ENCODE measurements at places on chromosomes 2 and 18.

- DNase-seq, result no peak
Observed at GRCh38 chr18:8741117-8741516, 35.8 kb downstream of the MTCL1 start.

GRCh38 chr18:34222307-34223163, 2.2 kb downstream of the NOL4 start:
- DNase-seq, result no peak

- no peak for DNase-seq
Observed at GRCh38 chr2:159895258-159896065, 97.5 kb upstream of the CD302 start.

DNA sequence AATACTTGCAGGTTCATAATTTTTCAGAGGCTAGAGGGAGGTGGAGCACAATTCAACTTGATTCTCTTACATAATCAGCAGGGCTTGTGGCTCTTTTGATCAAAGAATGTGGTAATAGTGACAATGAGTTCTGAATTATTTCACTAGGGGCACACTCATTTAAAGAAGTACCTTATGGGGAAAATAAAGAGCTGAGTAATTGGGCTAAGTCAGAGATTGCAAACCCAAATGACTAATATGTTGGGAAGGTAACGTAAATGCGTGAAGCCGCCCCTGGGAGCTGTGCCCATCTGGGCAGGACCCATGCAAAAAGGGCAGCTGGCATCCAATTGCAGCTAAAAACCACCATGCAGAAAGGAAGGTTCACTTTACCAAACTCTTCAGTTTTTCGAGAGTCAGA, 35.3 kb downstream of the NCKAP5 start:
- DNase-seq, result no peak

DNA sequence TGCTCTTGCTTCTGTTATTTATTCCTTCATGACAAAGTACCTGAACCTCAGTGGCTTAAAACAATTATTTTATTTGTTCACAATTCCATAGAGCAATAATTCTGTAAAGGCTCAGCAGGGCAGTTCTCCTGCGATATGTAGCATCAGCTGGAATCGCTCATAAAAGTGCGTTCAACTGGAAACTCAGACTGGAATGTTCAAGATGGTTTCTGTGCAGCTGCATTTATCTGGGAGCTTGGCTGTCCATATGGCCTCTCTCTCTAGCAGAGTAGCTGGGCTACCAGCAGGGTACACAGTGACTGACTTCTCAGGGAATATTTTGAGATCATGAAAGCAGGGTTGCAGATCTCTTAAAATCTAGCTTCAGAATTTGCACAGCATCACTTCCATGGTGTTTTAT, 13.5 kb downstream of the CCDC121 start:
- no peak for DNase-seq

GRCh38 chr2:1964659-1965058, 220.3 kb upstream of the PXDN start:
- no peak for DNase-seq

GRCh38 chr2:102366406-102367112, 11.0 kb downstream of the IL18R1 start:
- no peak for DNase-seq

DNA sequence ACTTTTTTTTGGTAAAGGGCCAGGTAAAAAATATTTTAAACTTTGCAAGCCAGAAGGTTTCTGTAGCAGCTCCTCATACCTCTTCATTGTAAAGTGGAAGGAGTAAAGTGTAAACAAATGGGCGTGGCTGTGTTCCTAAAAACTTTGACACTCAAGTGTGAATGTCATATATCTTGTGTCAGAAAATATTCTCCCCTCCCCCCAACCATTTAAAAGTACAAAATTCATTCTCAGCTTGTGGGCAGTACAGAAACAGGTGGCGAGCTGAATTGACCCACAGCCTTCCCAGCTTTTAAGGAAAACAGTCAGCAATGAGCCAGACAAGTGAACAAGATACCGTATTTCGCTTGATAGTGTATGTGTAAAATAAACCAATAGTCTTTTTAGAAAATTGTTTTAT, 4.0 kb downstream of the YPEL5 start:
- no peak for DNase-seq

DNA sequence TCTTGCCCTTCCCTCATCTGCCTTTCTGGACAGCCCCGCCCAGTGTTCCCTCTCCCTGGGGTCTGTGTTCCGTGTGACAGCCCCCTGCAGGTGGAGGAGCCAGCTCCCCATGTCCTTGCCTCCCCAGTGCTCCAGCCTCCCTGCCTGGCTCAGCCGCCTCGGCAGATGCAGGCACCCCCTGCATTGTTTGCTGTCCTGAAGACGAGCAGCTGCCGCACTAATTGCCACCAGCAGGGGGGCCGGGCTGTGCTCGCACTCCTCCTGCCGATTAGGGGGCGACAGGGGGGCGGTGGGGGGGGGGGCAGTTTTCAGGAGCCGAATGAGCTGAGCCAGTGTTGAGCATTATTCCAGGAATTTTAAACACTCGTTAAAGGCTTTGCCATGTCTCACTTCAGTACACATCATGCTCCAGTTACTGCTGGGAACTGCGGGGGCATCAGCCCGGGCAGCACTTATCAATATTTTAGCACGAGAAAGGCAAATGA, 23.3 kb downstream of the SIX3 start:
- peak; percentile 66 for DNase-seq

DNA sequence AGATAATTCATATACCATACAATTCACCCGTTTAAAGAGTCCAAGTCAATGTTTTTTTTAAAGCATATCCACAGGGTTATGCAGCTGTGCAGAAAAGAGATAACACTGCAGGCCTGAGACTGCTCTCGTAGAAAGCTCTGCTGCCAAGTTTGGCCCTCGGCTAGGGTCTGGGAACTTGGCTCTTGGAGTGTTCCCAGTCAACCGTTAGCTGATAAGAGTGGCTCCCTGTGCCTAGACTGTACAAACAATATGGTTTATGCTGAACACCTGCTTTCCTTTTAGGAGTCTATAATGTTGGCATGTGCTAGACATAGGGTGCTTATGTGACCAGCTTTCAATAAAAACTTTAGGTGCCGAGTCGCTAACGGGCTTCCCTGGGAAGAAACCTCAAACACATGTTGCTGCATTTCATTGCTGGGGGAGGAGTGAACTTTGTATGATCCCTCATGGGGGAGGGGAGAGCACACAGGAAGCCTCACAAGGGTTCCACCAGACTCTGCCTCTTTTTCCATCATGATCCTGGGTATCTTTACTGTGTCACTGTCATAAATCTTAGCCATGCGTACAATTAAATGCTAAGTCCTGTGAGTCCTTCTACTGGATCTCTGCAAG, 34.7 kb downstream of the RFX8 start:
- no peak for DNase-seq

DNA sequence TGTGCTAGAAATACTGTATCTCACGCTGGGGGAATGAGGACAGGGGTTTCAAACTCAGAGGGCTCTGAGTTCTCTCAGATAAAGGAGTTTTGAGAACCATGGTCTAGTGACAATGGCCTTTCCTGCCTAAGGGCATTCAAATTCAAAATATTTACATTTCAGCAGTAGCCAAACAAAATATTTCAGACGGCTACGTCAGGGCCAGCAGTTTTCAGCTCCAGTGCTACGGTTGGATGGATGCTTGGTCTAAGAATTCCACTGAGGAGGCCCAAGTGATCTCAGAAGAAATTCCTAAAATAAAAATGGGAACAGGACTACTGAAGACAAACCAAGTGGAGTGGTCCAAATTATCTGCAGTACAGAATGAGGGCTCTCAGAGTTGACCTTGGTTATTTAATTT, 41.1 kb upstream of the SCG2 start:
- DNase-seq, result no peak

GRCh38 chr2:70919672-70920366, 15.9 kb upstream of the ATP6V1B1 start:
- peak; percentile 70 for DNase-seq

GRCh38 chr2:2057125-2057721, 273.9 kb downstream of the MYT1L start:
- DNase-seq, result no peak

GRCh38 chr18:40485318-40485717, 1469.7 kb upstream of the PIK3C3 start:
- no peak for DNase-seq

GRCh38 chr2:18356676-18357075, 203.8 kb downstream of the RDH14 start:
- no peak for DNase-seq

GRCh38 chr2:204749319-204749718, 204.0 kb downstream of the PARD3B start:
- DNase-seq, result no peak

- DNase-seq, result no peak
Observed at GRCh38 chr2:175745911-175746310, 256.2 kb downstream of the LNPK start.
